Fibroblast of upper back skin (primary cell): ENCODE measurements at places on chromosomes 11 and 22.

DNA sequence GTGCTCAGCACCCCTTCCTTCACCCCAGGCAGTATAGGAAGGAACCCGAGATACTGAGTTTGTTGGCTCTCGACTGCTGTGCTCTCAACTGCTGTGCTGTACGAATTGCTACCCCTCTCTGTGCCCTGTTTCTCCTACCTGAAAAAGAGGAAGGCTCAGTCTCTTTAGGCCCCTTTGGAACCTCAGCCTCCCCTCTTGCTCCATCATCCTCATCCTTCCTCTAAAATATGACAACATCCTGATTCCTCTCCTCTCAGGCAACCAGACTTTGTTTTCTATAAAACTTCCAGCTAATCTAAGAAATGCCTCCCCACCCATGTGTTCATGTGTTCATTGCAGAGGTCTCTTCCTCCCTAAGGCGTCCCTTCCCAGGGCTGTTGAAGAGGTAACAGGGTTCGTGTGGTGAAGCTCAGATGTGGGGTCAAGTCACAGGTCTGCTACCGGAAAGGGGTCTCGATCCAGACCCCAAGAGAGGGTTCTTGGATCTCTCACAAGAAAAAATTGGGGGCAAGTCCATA lies 35.5 kb upstream of the CD82 start:
- DNase-seq = no peak

DNA sequence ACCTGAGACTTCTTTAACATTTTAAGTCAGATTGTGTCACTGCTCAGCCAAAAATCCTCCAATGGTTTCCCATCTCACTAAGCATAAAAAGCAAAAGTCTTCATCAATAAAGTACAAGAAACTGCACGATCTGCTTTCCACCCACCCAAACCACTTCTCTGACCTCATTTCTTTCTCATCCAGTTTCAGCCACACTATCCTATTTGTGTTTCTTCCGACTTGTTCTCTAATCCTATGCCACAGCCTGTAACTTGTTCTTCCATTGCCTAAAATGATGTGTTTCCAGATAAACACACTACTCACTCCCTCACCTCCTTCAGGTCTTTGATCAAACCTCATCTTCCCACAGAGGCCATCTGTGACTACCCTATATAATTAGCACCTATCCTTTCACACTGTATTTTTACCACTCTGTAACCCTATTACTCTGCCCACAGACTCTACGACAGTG lies 28.4 kb downstream of the ARHGAP32 start:
- DNase-seq = no peak

DNA sequence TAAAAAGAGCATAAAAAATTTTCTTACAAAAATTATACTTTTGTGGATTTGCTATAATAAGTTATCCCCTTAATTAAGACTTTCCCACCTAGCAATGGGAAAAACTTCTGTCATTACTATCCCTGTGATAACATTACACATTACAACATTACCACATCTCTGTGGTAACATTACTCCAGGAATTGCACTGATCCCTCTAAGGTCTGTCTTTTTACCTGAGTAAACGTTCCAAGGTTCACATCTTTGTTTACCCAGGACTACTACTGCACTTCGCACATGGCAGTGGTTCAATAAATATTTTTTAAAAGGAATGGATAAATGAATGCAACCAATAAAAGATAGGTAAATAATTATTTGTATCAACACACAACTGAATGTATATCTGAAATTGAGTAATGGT lies 92.4 kb upstream of the NOX4 start:
- DNase-seq = no peak

DNA sequence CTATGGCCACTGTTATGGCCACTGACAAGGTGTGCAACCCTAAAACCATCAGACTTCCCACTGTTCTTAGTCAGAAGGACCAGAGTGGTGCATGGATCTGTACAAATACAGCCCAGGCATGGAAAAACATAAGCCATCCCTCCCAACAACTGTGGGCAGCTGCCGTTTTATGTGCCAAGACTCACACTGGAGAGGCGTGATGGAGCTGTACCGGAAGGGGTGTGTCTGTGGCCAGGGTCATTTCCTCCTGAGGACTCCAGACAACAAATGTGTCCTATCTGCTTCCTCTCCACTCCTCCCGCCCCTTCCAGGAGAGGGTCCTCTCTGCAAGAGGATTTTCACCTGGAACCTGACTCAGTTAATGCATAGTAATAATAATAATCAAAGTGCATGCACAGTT lies 29.5 kb downstream of the KCNJ1 start:
- no peak for DNase-seq

DNA sequence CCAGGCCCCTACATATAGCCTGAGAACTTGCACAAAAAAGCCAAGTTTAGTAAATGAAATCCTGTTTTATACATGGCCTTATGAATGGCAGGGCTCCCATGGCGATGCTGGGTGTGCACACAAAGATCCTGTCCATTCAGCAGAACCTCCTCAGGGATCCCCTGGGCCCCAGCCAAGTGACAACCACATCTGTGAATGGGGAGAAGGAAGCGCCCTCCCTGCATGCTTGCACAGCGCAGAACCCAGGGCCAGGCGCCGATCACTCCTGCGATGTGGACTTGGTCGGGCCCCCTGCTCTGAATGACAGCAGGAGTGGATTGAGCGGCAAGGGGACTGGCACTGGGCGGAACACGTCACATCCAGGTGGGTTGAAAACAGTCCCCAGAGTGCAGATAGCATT lies 4.5 kb upstream of the CDC42EP2 start:
- DNase-seq = peak; percentile 43

DNA sequence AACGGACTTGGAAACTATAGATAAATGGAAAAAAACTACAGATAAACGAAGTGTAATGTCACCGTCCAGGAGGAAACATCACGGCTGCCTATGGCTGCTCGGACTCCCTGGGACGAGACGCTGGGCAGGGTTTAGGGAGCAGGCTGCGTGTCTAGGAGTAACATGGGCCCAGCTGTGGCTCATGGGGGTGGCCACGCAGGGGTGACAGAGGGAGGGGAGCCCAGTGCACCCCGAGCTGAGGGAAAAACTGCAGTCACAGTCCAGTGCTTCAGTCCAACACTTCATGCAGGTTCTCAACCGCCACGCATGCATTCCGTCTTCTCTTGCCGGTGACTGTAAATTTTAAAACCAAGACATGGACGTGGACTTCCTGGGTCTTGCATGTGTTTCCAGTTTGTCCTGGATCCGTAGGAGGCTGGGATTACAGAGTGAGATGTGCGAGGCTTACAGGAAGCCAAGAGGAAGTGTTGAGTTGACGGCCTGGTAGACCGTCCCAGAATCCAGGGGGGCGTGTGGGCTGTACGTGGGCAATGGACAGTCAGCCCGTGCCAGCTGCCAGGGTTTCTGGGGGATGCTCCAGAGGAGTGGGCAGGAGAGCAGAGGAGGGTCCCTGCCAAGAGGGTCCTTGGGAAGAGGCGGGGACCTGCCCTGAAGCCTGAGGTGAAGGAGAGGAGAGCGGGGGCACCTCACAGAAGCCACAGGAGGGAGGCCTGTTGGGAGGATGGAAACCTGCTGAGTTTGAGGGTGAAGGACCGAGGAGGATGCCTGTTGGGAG lies 691.4 kb downstream of the BRD1 start:
- no peak for DNase-seq

GRCh38 chr11:114085965-114086793 lies 26.7 kb downstream of the ZBTB16 start:
- DNase-seq = no peak

DNA sequence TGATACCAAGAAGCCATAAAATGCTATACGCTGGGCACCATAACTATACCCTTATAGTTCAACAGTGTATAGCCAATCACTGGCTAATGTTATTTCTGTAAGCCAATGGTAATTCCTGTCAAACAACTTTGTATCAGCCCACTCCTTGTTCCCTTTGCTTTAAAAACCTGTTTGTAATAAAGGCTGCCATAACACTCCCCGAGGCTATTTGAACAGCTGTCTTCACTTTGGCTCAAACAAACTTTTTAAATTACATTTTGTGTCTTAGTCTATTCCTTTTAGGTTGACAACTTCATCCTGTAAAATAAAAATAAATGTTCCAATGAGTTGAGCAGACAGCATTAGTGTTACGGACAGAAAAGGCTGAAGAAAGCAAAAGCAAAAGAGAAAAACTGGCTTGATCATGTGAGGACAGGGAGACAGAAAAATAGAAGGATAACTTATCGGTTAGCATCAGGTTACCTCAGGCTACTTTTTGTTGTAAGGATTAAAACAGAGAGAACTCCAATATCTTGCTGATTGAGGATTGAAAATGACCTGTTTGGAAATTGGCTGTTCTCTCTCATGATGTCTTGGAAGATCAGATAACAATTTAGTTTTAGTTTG lies 95.0 kb downstream of the AASDHPPT start:
- DNase-seq = peak; percentile 8

- no peak for DNase-seq
These were observed 547.6 kb downstream of the INSC start for GRCh38 chr11:15662285-15662684.

DNA sequence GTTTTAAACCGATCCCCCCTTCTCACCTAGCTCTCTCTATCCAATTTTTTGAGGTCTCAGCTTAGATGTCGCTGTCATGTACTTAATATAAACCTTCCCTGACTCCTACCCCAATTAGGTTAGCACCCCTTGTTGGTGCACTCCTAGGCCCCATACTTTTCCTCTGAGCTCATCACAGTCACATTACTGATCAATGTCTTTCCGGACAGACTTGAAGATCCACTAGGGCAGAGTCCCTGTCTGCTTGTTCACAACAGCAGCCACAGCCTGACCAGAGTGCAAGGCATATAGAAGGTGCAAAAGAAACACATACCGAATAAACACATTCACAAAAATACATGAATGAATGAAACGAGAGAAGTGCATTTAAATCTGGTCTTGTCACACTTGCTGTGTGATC lies 261.0 kb upstream of the NARS2 start:
- no peak for DNase-seq

DNA sequence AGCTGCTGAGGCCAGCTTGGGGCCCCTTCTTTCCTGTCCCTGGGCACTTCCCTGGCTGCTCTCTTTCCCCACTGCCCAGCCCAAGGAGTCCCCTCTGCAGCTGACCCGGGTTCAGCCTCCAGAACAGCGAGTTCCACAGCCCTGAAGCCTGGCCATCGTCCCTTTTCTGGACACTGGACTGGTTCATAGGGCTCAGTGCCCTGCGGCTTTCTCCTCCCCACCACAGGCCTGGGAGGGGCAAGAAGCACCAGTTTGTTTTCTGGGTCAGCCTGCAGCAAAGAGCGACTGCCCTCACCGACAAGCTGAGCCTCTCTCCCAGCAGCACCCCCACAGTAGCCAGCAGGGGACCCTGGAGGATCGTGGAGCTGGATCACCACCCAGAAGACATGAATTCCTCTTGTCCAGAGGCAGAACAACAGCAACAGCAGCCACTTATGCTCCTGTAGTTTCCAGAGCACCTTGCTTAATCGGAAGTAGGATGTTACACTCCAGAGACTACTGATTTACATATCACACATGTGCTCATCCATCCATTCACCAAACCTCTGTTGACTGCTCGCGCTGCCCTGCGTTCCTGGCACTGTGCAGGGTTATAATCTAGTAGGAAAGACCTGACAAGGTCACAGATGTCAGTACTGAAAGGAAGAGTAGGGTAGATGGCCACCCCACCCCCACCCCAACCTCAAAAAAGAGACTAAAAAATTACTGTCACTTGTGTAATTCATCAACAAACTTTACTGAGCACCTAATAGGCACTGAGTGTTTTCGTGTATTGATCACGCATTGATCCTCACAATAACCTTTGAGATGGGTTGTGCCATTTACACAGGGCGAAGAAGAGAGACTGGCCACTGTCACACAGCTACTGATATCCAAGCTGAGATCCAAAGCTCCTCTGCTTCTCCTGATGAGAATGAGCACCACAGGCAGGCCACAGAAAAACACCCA lies 13.0 kb upstream of the CXCR5 start:
- peak; percentile 21 for DNase-seq

GRCh38 chr11:122663056-122663740 lies 7.7 kb downstream of the UBASH3B start:
- no peak for DNase-seq

DNA sequence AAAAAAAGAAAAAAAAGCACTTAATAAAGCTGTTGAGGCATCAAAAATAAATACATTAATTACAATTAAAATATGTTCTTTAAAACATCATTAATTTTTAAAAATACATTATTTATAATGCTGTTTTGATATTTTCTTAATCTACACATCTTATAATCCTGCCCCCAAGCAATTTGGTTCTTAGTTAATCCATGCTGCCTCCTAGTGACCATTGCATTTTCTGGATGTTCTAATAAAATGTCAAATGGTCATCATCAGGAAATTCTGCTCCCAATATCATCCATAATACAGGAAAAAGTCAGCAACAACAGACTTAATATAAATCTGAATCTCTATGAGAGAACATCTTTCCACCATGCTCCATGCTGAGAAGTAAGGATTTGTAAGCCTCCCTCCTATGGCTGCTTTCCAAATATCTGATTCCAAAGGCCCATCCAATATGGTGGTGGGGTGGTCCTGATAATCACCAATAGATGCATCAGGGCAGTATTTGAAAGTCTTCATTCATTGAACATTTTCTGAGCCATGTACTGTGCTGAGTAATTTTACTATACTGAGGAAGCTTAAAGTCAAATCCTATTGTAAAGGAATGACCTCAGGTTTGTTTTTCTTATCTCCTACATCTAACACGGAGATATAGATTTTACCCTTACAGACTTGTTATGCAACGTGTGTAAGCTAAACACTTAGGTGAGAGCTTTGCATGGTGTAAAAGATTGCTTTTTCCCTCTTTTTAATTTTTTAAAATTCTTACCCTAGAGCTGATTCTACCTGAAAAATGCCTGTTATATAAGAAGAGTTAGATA lies 124.7 kb upstream of the BMAL1 start:
- DNase-seq = peak; percentile 45

GRCh38 chr22:29301716-29302401 lies 4.6 kb upstream of the GAS2L1 start:
- no peak for DNase-seq

GRCh38 chr11:117087446-117087845 lies 10.8 kb downstream of the SIK3 start:
- no peak for DNase-seq

DNA sequence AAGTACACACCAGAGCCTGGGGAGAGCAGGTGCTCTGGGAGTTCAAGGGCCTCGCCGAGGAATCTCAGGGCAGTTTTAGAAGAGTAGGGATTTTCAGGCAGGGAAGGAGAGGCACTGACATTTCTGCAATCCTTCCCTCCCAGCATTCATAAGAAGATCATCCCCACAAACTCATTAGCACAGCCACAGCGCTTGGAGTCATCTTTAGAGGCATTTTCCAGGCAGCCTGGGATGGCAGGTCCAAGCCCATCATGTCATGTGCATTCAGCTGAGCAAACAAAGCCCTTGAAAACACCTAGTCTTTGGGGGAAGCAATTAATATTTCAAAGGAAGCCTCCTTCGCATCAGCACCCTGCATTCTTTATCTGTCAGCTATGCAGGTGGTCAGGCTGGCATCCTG lies 43.8 kb downstream of the MAP6 start:
- DNase-seq = no peak

- no peak for DNase-seq
These were observed 1.4 kb downstream of the HTR3B start for GRCh38 chr11:113906038-113906437.

- no peak for DNase-seq
These were observed at the start of gene CCDC81 for GRCh38 chr11:86374586-86374985. CCDC81 (plus strand) TSS chr11:86374887; CDS start chr11:86375164, 277 bp downstream.
